ENCODE measurements at places on chromosomes 5 and 9.

DNA sequence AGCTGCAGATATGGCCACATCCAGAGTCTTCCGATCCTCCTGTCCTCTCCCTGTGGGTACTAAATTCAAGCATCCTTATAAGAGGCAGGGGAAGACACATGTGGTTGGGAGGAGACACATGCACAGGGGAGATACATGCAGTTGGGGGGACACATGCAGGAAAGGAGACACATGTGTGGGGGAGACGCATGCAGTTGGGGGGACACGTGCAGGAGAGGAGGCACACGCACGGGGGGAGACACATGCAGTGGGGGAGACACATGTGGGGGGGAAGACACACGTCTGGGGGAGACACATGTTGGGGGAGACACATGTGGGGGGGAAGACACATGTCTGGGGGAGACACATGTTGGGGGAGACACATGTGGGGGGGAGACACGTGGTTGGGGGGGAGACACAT, 21.2 kb upstream of the OLFM1 start:
- DNase-seq, result no peak

- no peak for DNase-seq
These were observed 106.6 kb downstream of the RGS3 start for GRCh38 chr9:113570106-113570505.

DNA sequence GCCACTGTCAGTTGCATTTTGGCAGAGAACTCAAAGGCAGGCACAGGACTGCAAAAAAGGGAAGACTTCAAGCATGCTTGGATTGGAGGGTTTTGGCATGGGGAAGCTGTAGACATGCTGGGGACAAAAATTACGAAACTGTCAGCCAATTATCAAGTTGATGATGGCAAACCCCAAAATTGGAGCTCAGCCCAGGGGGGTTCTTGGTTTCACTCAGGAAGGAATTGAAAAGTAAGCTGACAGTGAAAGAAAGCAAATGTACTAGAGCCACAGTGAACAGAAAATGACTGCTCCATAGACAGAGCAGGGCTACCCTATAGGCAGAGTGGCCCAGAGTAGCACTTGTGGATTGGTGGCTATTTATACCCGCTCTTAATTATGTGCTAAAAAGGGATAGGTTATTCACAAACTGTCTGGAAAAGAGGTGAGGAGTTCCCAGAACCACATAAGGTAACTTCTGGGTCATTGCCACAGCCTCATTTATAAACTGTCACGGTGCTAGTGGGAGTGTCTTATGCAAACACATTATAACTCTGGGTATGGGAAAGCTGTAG, 14.6 kb upstream of the CFAP95 start:
- no peak for DNase-seq

GRCh38 chr5:73749485-73750270, 123.7 kb downstream of the ARHGEF28 start:
- DNase-seq, result no peak

GRCh38 chr5:133391354-133392136, 220.8 kb downstream of the FSTL4 start:
- no peak for DNase-seq

- no peak for DNase-seq
These were observed 70.8 kb downstream of the HTR4 start for GRCh38 chr5:148583421-148583965.

DNA sequence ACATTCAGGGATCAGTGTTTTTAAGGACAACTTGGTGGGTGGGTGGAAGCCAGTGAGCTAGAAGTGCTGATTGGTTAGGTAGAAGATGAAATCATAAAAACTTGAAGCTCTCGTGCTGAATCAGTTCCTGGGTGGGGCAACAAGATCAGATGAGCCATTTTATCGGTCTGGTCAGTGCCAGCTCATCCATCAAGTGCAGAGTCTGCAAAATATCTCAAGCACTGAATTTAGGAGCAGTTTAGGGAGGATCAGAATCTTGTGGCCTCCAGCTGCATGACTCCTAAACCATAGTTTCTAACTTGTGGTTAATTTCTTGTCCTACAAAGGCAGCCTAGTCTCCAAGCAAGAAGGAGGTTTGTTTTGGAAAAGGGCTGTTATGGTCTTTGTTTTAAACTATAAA, 166.4 kb downstream of the FAM170A start:
- no peak for DNase-seq

DNA sequence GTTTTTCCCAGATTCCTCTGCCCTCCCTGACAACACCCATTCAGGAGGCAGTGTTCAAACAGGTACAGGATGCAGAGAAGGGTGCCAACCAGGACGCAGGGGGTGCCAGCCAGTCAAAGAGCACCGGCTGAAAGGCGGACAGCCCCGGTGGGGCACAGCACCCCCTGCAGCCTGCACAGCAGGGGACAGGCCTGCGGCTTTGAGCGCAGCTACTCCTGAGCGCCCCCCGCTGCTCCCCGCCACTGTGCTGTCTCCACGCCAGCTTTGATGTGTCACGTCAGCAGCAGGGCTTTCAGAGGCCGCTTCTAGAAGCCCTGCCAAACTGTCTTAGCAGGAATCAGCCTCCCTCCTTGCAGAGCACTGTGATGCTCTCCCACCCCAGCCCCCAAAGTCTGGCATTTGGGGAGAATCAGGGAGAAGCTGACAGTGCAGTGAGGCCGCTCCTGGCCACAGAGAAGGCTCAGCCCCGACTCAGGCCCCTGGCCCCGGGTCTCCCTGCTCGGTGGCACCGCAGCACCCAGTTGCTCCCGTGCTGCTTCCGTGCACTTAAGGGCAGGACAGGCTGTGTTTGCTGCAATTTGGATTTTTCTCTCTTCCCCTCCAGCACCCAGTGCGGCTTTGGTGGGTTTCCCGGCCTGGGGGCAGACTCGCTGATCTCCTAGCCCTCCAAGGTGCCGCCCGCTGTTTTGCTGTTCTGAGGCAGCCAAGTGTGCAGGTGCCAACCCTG, 20.3 kb downstream of the AK8 start:
- DNase-seq, result no peak

DNA sequence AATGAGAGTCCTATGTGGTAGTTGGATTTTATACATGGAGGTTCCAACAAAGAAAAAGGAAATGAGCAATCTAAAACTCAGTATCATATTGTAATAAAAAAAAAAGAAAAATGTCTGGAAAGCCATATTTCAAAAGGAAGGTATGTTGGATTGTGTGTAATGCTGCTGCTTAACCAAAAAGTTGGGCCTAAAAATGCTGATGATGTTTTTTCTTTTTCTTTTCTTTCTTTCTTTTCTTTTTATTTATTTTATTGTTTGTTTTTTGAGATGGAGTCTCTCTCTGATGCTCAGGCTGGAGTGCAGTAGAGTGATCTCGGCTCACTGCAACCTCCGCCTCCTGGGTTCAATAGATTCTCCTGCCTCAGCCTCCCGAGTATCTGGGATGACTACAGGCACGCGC, 1424.0 kb upstream of the CDH6 start:
- no peak for DNase-seq

DNA sequence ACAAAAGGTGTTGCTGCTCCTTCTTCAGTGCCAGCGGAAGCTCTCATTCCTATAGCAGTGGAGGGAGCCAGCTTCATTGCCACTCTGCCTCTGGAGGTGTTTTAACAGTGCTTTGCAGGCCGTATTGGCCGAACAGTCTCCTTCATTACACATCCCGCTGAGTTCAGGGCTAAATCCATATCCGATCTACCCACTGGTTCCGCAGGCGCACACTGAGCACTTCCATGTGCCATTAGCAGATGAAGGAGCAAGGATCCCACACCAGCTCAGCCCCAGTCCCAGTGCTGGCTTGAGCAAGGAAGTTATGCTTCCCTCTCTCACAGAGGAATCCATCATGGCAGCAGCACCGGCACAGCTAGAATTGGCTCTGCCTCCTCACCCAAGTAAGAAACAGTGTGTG, 121.2 kb upstream of the IRX2 start:
- DNase-seq, result no peak

- DNase-seq, result no peak
These were observed 304.8 kb upstream of the ZNF462 start for GRCh38 chr9:106557996-106558667.

DNA sequence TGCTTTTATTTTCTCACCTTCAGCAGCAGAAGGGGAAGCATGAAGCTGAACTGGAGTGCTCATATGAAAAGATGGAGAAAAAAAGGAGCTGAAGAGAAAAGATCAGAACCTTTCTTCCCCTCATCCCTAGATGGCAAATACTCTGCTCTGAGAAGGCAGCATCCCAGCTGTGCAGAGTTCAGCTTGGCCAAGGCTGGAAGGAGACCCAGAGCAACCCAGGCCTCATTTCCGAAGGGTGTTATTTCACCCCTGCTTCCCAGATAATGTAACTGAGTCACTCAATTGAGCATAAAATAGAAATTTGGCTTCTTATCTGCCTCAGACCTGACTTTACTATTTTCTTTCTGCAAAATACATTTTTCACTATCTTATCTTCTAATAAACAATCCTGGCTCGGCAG, 489.9 kb upstream of the BRINP1 start:
- no peak for DNase-seq

Measured in stimulated activated naive CD8-positive, alpha-beta T cell treated with anti-CD3 and anti-CD28 coated beads, Interleukin-15, Interleukin-2, amounts not matched to agents 100 U/mL and 50 U/mL, for 24 hours (primary cell).